ENCODE measurements at places on chromosomes 2 and 18.

DNA sequence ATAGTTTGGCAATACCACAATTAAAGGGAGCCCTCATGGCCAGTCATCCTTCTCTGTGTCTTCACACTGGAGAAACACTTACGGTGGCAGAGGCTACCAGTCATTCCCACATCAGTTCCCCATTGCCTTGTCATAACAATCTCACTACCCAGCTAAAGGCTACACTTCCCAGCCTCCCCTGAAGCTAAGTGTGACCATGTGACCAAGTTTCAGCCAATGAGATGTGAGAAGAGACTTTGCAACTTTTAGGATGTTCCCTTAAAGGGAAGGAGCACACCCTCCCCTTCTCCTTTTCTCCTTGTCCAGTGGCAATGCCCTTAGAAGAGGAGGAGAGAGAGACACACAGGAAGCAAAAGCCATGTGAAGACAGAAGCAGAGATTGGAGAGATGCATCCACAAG is 89.0 kb upstream of the RAB12 start:
- no peak for DNase-seq

DNA sequence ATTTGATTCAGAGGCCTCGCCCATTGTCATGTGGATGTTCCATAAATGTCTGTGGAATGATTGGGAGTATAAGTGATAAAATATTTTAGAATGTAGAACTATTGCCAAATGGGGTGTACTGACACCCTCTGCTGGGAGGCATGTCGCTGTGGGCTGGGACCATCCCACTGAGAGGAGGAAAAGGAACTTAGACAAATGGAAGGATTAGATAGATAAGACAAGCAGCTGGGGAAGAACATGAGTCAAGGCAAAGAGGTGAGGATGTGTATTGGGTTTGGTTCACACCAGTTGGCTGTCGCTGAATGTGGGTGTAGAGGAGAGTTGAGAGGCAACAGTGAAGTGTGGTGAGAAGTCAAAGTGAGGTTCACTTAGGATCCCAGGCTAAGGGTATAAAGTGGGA is 4.0 kb downstream of the C2orf74 start:
- no peak for DNase-seq

DNA sequence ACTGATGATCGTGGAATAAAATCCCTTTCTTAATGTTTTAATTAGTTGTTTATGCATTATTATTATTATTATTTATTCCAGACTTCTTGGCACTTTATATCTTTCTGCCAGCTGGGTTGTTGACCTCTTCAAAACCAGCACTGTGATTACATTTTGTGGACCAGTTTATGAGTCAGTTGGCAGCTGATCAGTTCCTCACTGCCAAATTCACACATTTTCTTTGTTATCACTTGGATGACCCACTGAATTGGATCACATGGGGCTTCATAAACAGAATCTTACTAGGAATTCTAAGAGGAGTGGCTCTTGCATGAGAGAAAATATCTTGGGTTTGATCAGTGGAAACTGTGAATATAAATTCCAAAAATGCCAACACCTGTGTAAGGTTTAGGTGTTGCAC is 321.8 kb upstream of the SPRED2 start:
- no peak for DNase-seq

DNA sequence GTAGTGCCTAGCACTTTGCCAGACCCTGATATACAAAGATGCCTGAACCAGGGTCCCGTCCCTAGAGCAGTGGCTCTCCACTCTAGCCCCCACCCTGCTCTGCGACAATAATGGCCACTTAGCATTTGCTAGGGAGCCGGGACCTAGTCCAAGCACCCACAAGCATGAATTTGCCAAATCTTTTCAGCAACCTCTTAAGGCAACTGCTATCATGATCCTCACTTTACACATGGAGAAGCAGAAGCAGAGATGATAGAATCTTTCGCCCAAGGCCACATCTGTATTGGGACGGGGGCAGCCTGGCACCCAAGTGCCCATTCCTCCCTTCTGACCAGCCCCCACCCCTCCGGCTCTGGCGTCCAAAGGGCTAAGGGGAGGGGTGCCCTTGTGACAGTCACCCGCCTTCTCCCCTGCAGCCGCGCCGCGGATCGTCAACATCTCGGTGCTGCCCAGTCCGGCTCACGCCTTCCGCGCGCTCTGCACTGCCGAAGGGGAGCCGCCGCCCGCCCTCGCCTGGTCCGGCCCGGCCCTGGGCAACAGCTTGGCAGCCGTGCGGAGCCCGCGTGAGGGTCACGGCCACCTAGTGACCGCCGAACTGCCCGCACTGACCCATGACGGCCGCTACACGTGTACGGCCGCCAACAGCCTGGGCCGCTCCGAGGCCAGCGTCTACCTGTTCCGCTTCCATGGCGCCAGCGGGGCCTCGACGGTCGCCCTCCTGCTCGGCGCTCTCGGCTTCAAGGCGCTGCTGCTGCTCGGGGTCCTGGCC is 13.0 kb downstream of the SIGLEC15 start:
- no peak for DNase-seq

- DNase-seq: no peak
Measured at GRCh38 chr2:85240055-85240454, 87.7 kb downstream of the TGOLN2 start.

- DNase-seq: no peak
Measured at GRCh38 chr2:230930928-230931555, 6.0 kb upstream of the GPR55 start.

DNA sequence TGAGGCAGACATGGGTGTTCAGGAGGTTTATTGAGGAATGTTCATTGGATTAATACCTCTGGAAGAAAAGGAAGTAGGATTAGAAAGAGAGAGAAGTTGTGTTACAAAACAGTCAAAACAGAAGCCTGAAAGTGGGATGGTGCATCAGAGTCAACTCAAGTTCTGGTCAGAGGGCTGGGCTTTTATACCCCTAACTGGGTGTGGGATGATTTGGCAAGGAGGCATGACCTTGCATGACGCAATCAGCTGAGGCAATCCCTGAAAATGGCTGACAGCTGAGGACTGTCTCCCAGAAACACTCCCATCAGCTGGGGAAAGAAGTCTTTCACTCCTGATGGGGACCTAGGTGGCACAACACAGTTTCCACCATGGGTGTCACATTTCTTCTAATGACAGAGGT is 818.2 kb downstream of the SATB2 start:
- no peak for DNase-seq

DNA sequence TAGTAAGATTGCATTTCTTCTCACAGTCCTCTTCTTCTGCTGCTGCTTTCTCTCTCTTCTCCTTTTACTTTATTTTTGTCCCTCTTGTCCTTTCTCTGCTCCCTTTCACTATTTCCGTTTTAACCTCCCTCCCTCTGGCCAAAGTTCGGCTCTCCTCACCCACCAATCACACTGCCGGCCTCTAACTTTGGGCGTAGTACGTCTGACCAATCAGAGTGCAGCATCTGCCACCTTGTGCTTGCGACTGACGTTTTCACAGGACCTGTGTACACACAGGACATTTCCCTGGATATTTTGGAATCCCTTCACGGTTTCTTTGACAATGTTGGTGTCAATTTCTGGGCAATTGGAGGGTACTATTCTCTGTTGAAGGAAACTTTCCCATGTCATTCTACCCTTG is 22.6 kb upstream of the ICOS start:
- DNase-seq: no peak

DNA sequence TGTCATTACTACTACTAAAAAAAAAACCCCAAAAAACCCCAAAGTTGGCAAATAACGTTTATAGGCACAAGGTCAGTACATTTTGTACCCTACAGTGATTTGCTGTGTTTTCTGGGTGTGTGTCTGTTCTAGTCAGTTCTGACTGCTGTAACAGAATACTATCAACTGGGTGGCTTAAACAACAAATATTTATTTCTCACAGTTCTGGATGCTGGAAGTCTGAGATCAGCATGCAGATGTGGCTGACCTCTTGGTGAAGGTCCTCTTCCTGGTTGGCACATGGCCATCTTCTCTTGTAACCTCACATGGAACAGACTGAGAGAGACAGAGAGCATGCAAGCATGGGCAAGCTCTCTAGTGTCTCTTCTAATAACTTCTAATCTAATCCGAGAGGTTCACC is 103.1 kb downstream of the CERS6 start:
- peak; percentile 51 for DNase-seq

DNA sequence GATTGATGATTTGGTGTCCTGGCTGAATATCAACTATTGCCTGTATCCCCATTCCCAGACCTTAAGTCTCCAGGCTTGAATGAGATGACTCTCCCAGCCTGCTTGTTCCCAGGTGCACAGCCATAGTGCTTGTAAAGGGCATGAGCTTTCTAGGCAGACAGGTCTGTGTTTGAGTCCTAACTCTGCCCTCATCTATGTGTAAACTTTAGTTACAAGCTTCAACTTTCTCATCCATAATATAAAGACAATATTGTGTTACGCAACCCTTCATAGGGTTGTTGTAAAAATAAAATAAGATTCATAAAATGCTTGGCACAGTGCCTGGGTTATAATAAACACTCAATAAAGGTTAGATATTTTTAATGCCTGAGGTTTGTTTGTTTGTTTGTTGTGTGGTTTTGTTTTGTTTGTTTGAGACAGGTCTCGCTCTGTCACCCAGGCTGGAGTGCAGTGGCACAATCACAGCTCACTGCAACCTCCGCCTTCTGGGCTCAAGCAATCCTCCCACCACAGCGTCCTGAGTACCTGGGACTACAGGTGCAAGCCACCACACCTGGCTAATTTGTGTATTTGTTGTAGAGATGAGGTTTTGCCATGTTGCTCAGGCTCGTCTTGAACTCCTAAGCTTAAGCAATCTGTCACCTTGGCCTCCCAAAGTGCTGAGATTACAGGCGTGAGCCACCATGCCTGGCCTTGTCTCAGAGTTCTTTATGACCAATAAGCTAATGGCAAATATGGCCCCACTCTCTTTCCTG is 89.4 kb upstream of the MAPRE2 start:
- peak; percentile 40 for DNase-seq

DNA sequence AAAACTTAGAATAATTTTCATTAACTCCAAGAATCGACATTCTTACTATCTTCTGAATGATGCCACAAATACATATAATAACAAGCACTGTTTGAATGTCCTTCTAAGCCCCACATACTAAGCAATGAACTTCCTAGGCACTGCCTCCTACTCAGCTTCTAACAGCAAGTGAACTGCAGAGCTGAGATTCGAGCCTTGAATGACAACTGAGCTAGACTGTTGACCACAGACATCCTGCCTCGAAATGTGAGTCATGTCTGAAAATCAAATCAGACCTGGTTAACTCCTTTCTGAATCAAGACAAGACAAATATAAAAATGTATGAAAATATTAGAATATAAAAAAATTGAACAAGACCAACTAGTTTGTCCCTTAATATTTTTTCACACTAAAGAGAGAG is 108.1 kb downstream of the MYT1L start:
- DNase-seq: no peak

GRCh38 chr2:200786826-200787225 is 24.9 kb upstream of the BZW1 start:
- DNase-seq: no peak

GRCh38 chr2:132429941-132430573 is 13.5 kb downstream of the GPR39 start:
- no peak for DNase-seq

DNA sequence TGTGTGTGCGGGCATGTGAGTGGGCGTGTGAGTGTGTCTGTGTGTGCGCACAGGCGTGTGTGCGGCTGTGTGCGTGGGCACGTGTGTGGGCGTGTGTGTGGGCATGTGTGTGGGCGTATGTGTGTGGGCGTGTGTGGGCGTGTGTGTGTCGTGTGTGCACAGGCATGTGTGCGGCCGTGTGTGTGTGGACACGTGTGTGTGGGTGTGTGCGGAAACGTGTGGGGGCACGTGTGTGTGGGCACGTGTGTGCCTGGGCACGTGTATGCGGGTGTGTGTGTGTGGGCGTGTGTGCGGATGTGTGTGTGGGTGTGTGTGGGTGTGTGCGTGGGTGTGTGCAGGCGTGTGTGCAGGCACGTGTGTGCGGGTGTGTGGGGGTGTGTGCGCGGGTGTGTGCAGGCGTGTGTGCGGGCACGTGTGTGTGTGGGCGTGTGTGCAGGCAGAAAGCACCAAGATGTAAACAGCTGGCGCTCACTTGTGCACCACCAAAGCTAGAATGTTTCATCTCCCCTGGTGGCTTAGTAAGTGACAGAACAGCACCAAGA is 31.2 kb upstream of the ALKAL2 start:
- no peak for DNase-seq

DNA sequence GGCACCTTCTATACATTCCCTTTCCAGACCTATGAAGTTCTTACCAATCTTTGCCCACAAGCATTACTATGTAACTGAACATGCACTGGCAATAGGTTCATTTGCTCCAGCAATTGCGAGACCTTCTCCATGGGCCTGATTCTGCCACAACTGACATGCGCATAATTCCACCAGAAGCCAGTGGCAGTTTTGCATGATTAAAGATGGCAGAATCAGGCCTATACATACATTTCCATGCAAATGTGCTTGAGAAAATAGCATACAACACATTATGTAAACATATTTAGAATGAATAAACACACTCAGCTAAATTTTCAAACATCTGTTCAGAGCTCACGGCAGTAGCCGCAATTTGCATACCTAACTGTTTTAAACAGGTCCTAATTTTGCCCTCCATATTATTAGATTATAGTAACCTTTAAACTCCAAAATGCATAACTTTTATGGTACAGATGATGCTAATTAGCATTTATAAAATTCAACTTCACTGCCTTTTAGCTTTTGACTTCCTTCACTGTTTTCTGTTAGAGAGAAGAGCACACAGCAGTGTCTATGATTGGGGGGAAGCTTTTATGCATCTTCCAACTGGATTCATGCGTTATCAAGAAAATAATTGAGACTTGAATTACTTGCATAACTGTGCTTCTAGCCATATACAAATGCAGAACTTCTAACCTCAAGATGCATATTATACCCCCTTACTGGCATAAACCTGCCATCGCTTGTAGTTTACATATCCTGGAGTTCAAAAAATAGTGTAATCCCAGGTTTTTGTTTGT is 155.3 kb upstream of the CDH19 start:
- no peak for DNase-seq

DNA sequence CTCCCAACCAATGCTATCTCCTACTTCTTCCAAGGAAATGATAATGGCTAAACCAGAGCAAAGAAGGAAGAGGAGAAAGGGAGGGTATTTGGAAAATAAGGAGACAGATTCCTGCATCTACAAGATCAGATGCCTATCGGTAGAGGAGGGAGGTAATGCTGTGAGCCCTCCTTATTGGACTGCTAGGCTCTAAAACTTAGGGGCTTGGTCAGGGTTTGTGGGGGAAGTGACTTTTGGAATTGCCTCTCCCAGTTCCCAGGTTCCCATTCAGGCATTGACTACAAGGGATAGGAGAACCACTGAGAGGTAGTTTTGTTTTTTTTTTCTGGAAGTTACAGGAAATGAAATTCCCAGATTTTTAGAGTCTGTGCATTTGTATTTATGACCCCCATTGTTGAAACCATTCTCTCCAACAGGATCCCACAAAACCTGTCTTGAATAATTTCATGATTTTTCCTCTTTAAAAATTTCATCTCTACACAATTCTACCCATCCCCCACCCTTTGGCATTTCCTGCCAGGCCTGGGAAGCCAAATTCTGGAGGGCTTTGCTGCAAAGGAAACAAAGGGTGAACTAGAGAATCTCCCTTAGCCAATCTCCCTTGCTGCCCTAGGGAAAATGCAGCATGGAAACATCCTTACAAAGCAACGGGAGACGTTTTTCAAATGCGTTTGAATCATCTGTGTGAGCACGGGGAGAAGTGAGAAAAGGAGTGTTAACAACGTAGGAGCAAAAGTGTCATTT is 282.1 kb upstream of the EPAS1 start:
- DNase-seq: no peak

GRCh38 chr18:45887585-45887984 is 62.1 kb downstream of the SIGLEC15 start:
- no peak for DNase-seq

GRCh38 chr18:63051928-63052327 is 267.6 kb downstream of the BCL2 start:
- no peak for DNase-seq
